CD4-positive, alpha-beta T cell treated with Interleukin-4 for 4 hours (primary cell): ENCODE measurements at places on chromosomes 1 and 21.
A peak's percentile ranks its signal among the peaks of the same experiment; 100 is the strongest.

DNA sequence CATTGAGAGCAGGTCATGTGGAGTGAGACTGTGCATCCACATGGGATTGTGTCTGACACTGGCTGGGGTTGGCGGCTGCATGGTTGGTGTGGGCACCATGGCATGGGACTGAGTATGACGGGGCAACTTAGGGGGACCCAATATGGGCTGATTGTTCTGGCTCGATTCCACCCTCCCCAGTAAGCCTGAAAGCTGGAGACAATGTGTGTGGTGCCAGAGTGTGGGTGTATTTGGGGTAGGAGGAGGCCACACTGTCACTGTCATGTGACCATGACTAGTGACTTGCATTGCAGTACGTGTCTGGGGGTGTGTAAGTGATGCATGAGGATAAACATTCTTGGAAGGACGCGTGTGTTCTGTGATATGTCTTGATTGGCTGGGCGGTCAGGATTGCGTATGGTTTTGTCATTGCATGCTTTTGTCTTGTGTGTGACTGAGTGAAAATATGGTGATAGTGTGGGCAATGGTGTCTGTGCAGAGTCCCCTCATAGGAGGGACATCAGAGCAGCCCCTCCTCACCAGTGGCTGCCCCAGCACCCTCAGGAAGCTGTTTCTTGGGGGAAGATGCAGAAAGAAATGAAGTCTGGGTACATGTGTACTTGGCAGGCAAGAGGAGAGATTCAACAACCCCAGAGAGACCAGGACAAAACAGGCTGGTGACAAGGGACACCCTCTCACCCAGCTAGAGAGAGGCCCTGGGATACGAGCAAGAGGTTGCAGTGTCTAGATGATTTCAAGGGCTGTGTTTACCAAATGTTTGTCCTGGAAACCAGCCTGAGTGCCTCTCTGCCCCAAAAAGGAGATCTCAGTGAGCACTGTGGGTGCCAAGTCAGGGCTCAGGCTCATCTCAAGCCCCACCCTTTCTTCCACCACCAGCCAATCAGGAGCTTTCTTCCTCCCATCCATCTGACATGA, 36.3 kb downstream of the SDC3 start:
- no peak for DNase-seq

DNA sequence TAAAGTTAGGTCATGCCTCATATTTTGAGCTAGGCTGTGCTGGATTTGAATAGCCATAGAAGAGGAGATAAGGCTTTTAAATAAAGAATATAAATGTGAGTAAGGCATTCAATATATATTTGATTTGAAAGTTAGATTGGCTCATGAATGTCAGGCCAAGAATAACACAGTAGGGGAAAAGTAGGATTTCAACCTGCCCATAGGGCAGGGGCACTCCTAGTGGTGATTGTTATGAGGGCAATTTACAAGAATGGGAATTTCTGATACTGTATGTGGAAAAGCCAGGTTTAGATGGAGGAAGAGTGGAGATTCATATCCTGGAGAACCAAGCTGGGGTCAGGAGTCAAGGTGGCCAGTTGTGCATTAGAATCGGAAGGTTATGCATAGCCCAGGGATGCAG, 74.9 kb downstream of the DNAH14 start:
- no peak for DNase-seq

DNA sequence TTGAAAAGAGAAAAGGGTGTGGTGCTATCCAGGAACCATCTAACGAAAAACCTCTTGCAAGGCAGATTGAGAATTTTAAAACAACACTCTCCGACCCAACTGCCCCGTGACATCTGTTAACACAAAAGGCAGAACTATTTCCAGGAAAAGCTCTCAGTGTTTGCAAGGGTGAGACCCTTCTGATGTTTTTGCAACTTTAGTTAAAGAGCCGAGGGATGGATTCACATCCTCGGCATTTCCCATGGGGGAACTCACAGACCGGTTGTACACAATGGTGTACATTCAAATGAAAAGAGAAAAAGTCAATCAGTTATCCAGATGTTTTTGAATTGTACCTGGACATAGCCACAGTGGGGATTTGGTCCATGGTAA, 120.0 kb downstream of the NGF start:
- no peak for DNase-seq

GRCh38 chr1:150999051-150999674, 7.5 kb downstream of the MINDY1 start:
- no peak for DNase-seq

- no peak for DNase-seq
Measured at GRCh38 chr1:192303029-192303428, 13.8 kb upstream of the RGS21 start.

DNA sequence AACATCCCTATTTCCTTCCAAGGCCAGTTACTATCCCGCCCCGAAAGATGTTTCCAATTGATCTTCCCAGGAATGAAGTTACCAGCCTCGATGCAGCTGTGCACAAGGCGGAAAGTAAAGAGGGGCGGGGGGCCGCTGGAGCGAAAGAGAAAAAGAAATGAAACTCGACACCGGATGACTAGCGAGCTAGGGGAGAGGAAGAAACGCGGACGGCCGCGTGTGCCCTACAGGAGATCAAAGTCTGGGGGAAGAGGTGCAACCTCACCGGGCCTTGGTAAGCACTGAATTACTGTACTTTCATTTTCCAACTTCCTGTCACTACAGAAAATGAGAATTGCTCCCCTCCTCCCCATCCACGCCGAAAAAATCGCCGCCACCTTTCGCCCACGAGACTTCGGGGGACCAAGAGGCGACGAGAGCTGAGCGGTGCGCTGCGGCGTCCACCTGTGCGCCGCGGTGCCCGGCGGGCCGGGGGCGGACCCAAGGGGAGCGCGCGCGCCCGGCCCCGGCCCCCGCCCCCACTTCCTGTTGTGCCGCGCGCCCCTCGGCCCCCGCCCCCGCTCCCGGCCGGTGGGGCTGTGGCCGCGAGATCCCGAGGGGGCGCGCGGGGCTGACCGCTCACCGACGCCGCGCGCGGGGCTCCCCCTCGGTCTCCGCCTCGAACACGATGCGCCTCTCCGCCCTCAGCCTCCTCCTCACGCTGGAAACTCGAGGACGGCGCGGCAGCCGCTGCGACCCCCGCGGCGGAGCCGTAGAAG, 622 bp downstream of the ELK4 start:
- peak; percentile 87 for DNase-seq

- no peak for DNase-seq
Measured at GRCh38 chr1:11298390-11299224, 25.6 kb downstream of the UBIAD1 start.

DNA sequence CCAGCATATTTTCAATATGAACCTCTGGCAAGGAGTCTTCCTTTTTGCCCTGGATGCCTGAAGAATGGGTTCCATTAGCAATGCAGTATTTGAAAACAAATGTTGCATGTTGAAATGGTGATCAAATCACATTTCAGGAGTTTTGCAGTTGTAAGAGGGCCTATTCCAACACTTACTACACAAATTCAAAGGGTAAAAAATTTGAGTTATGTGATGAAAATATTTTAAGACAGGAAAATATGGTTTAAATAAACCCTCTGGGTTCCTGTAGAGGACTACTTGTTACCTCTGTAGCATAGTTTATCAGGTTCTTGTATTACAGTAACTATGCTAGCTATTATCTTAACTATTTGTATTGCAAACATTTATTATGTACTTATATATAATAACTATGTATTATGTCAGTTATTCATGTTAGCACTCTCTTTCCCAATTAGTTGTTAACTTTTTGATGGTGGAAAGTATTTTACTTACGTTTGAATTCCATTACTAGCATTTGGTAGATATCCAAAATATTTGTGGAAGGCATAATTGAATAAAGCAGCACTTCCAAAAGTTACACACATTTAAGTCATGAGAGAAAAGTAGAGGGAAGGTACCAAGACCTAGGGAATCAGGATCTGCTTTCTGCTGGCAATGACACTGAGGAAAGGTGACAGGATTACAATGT, 312.9 kb downstream of the GRIK1 start:
- no peak for DNase-seq

GRCh38 chr1:224995602-224996001, 66.1 kb downstream of the DNAH14 start:
- no peak for DNase-seq

DNA sequence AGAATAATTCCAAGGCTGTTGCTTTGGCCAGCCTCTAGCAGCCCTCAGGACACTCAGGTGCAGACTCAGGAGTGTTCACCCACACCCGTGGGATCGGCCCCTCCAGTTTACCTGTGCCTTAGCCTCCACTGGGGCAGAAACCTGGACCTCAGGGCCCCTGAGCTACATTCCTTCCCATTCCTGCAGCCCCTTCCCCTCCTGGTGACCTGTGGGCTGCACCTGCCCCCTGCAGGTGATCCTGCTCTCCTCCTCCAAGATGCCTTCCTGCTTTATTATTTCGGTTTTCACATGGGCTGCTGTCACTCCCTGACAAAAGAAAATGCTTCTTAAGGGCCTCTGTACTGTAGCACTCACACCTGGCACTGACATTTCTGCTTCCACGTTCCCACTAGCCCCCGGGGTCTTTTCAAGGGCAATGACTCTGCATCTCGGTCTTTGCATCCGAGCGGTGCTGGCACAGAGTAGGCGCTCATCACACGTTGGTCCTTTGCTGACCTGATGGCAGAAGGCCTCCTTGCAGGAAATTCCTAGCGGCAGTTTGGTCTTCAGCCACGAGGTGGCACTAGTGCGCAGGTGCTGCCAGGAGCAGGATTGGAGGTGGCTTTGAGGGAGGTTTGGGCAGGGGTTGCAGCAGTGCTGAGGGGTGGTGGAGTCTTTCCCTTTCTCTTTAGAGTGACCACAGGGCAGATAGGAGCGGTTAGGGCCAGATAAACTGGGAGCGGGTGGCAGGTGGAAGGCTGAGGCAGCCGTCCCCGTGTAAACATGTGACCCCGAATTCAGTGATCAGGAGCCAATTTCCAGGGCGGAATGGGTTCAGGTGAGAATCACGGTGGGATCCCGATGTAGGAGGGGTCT, 25.3 kb upstream of the ETV3 start:
- DNase-seq, result peak; percentile 71

DNA sequence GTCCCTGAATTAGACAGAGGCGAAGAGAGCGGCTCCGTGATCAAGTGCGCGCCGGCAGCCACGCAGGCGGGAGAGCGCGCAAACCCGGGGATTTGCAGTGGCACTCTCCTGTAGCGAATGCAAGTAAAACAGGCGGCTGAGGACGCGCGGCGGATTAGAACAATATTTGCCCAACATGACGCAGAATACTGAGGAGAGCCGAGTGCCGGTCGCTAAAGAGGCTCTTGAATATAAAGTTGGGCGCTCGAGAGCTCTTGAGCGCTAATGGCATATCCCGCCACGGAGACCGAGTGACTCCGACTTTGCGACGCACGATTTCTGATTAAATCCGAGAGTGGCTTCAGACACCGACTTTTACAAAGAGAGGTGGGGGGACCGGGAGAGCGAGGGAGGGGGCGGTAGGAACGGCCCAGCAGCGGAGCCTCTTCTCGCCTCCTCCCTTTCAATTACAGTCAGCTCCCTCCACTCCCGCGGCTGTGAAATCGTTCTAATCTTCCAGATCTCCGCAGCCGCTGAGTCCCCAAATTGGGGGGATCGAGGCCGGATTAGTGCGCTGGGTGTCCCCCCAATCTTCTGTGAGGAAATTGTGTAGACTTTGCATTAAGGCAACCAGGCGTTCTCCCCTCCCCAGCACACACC, 2.3 kb downstream of the PAX7 start:
- DNase-seq, result no peak

GRCh38 chr1:216293683-216294082, 129.6 kb downstream of the USH2A start:
- no peak for DNase-seq

DNA sequence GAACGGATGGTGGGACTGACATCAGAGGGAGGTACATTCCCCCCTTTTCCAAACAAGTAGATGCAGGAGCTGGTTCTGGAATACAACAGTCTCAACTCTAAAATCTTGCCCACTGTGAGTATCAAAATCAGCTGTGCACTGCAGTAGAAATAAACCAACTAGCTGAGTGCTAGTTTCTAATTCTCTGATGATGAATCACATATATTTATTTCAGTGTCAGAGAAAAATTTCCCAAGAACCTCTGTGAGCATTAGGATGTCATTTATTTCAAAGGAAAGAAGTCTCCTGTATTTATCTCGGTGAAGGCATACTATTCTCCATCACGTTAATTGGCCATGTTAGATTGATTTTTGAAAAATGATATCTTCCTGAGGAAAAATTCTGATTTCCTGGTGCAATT, 67.1 kb downstream of the LHX9 start:
- DNase-seq, result no peak

GRCh38 chr1:156662800-156663055, 14.5 kb downstream of the NES start:
- DNase-seq, result no peak

DNA sequence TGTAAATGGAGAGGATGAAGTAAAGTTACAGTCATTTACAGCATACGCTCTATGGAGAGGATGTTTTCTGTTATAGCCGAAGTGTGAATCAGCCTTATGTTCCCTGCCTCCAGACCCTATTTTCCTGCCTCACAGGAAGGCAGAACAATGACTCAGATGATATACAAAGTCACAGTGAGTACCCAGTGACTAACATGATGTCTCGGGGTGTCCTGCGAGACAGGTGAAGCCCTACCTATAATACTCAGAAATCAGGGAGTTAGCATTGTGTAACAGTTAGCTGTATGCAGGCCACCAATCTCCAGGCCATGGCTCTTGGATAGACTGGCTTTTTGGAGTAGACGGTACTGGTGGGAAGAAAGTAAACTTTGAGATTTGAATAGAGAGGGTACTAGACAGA, 55.6 kb upstream of the FBXO28 start:
- DNase-seq, result no peak

DNA sequence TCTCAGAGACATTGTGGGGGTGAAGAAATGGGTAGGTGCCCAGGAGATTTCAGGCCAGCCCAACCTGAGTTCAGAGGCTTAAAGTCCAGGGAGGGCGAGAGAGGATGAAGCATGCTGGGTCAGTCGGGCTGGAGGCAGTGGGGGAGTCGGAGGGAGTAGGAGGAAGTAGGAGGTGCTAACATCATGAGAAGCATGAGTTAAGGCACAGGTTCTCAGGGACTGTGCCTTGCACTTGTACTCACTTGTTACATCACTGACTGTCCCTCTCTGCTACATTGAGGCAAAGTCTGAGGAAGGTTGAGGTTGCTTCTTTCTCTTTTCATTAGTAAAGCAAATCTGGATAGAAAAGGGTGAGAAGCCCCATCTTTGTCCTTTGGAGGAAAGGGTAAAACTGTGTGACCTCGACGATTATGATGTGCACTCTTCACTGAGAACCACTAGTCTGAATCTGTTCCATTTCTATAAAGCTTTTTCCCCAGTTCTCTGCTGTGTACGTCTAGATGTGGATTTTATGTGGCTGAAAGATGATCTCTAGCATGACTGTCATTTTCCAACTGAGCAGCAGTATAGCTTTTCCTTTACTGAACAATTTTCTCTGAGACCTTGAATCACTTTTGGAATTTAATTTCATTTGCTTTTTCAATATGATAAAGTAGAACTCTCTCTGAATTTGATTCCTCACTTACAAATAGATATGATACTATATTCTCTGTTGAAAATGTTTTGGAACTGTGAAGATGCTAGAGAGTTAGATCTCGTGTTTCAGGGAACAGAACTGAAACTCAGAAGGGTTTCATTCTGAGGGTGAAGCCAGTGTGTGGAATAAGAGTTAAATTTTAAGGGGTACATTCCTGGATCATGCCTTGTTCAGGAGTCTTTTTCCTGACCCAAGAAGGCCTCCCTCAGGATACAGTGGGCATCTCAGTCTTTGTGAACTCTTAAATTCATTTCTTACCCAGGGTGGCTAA, 94.6 kb downstream of the FGGY start:
- no peak for DNase-seq
